ENCODE measurements at places on chromosomes 6 and 20.
A peak's percentile ranks its signal among the peaks of the same experiment; 100 is the strongest.

GRCh38 chr20:32832664-32833063, 12.9 kb downstream of the MAPRE1 start:
- DNase-seq = no peak

GRCh38 chr6:81625216-81625615, 127.3 kb downstream of the TENT5A start:
- DNase-seq = no peak

- no peak for DNase-seq
Measured at GRCh38 chr6:34005901-34006531, 139.9 kb downstream of the GRM4 start.

DNA sequence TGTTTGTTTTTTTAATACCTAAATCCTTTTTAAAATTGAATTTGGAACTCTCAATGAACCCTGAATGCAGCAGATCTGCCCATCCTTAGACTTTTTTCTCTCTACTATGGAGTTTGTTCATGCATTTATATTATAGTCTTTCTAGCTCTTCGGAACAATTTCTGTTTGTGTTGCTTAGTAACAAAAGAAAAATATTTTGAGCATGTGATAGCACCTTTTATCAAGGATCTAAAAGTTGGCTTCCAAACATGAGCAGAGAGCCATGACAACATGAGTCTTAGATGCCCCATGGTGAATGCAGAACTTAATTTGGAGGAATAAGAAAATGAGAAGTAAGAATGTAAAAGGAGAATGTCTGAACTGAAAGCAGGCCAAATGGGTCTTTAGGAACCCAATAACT, 133.7 kb downstream of the EDN1 start:
- DNase-seq = no peak

- DNase-seq = no peak
Measured at GRCh38 chr20:40173872-40174271, 515.2 kb downstream of the MAFB start.

GRCh38 chr6:122887941-122888340, 98.9 kb downstream of the SMPDL3A start:
- DNase-seq = no peak

DNA sequence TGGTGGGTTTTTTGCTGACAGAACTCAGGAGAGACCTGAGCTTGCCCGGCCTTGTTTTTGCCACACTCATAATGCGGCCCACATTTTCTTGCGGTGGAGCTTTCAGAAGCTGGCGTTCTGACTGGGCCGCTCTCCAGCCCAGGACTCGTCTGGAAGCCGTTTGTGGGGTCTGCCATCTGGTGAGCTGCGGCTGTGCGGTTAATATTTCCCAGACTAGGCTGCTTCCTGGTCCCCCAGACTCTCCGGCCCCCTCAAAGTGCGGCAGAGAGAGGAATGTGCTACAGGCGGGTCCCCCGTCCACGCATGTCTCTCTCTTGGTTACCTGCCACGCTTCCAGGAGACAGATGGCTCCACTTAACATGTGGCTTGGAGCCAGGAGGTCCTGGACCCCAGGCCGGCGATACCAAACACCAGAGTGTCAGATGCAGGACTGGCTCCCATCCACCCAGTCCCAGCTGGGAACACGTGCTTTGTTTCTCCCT, 128.9 kb upstream of the PMEPA1 start:
- DNase-seq = peak; percentile 52

DNA sequence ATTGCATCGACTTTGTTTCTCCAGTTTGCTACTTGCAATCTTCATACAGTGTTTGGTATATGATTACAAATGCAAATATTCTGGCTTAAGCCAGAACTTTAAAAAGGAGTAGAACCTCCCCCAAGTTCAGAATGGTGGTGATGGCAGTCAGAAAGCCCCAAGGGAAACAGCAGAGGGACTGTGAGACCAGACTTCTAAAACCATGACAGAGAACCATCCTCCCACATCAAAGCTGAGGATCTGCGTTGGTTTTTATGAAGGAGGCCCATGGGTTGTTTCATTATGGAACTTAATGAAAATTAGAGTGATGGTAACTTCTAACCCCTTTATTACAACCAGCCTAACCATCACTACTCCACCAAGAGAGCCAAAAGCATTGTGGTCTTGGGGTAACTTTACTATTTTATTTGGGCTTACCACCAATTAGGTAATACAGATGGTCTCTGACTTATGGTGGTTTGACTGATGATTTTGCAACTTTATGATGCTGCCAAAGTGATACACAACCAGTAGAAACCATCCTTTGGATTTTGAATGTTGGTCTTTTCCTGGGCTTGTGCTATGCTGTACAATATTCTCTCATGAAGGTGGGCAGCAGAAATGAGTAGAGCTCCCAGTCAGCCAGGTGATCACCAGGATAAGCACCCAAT, 10.9 kb upstream of the MRS2 start:
- no peak for DNase-seq

- no peak for DNase-seq
Measured at GRCh38 chr6:167501831-167502385, 177.0 kb downstream of the TTLL2 start.

GRCh38 chr20:1462834-1463233, 3.8 kb downstream of the NSFL1C start:
- DNase-seq = no peak

DNA sequence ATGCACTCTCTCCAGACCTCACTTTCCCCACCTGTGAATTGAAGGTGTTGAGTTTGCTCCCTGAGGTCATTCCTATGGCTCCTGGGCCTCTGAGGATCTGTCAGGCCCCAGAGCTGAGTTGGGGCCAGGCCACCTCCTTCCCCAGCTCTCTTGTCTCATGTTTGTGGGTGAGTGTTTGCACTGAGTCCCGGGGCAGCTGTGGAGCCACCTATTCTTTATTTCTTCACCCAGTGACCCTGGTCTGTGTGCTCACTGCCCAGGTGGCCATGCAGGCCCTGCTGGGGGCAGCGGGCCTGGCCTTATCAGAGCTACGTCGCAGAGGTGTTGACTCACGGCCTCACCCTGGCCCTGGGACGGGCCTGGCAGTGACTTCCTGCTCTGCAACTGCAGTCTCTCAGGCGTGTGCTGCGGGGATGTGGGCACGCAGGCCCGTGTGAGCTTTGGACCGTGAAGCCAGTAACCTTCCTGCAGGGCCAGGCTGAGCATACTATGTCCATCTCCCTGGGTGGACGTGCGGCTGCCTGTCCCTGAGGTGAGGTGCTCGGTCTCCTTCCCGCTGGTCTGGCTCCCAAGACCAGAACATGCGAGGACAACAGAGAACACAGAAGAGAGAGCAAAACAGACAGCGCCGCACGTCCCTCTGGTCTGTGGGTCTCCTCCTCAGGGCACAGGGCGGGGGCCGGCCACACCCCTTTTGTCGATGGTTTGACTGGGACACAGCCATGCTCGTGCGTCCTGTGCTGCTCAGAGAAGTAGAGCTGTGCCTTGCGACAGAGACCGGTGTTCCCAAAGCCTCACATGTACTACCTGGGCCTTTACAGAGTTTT, 12.1 kb downstream of the TMEM181 start:
- DNase-seq = no peak

GRCh38 chr6:166751051-166751595, 124.1 kb upstream of the RPS6KA2 start:
- DNase-seq = no peak

GRCh38 chr6:98971303-98971702, 23.6 kb upstream of the FBXL4 start:
- no peak for DNase-seq

DNA sequence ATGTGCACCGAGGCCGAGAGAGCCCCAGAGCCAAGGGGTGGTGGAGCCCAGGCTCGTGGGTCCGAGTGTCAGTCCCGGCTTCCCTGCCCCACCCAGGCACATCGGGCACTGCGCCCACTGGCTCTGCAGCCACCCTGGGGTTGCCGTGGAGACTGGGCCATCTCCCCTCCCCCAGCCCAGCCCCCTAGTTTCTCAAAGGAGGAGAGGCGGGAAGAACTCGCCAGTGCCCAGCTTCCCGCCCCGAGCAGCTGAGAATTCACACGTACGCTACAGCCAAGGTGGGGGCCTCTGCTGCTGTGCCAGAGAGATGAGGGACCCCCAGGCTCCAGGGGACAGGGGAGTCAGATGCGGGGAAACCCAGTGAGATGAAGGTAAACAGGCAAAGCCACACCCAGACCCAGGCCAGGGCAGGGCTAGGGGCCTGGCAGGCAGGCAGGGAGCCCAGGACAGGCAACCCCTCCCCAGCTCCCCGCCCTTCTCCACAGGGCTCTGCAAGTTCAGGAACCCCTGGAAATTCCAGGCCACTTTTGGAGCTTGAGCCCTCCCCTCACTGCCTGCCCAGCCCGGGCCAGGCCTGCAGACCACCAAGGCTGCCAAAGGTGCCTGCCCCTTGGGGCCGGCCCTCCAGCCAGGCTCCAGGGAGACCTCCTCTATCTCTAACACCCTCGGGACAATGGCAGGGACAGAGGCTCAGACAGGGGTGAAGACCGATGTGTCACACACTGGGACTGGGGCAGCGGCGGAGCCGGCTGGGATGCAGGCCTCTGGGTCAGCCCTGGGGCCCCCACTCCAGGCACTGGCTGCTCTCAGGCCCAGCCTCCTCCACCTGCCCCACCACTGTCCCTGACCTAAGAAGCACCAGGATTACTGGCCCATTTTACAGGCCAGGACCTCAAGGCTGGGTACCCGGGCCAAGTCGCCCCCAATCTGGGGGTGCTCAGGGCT, 6.0 kb downstream of the LAMA5 start:
- DNase-seq = no peak

DNA sequence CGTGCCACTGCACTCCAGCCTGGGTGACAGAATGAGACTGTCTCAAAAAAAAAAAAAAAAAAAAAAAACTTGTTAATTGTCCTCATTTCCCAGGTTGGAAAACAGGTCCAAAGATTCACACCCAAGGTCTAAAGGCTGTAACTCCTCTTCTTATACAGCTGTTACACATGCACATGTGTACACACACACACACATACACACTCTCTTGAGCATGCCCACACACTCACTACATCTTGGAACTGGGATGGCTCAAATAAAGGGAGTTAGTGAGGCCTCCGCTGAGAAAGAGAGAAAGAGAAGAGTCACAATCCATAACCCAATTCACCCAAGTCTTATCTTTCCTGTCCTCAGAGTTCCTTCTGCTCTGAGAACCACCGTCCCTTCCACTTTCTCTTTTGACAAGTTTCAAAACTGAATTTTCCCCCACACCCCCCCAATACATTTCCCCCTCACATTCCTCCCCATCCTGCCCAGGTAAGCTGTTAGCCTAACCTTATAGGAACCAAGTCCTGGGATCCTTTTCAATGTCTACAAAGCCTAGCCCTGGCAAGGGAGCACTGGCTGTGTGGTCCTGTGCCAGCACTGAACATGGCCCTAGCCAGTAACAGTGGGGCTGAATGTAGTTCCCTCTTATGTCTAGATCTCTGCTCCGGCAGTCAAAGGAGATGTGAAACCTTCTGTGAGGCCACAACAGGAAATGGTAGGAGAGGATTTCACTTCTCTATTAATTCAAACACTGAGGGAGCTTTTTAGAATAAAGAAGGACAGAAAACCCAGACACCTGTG, 3.2 kb upstream of the HLA-DMB start:
- DNase-seq = no peak

- DNase-seq = no peak
Measured at GRCh38 chr6:155162682-155163081, 101.1 kb upstream of the CLDN20 start.

DNA sequence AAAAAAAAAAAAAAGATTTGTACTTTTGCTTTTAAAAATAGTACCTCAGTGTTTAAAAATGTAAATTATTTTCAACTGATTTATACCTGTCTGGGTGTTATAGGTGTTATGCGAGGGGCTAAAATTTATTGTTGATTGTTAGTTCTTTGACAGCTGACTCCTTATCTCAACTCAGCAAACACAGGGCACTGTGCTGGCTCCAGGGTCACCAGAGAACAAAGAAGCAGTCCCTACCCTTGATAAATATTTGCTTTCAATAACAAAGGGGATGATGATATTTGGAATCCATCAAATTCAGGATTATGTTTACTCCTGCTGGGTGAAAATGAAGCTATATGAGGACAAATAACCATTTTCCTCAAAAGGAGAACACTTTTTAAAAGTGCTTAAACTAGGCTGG, 34.2 kb upstream of the KAT14 start:
- no peak for DNase-seq

DNA sequence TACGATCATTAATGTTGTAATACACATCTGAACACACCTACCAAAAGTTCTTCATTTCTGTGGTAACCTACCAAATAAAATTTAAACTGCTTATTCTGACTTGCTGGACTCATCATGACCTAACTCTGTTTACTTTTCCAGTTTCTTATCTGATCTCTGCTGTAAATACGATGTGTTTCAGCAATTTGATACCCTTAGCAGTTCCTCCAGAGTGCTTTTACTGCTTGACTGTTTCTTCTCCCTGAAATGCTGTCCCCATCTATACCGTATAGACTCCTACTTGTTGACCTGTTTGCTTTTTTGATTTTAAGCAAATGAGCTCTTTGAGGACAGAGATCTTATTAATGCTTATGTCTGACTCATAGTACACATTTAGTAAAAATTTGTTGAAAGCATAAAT, 119.5 kb downstream of the SCAF8 start:
- DNase-seq = no peak

- no peak for DNase-seq
Measured at GRCh38 chr6:67121115-67121514, 1414.1 kb upstream of the EYS start.

DNA sequence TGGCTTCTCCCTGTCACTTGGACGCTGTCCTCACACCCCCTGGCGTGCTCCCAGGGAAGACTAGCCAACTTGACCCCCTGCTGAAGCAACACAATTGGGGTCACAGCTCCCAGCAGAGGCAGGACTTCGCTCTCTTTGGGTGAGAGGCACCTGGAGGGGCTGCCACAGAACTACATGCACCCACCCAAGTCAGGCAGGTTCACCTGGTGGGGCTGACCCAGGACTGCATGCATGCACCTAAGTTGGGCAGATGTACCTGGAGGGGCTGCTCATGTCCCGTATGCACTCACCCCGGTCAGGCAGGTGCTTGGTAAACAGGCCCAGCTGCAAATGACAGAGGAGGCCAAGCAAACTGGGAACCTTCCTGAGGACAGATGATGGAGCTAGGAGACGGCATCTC, 154.3 kb upstream of the RPS6KA2 start:
- no peak for DNase-seq

DNA sequence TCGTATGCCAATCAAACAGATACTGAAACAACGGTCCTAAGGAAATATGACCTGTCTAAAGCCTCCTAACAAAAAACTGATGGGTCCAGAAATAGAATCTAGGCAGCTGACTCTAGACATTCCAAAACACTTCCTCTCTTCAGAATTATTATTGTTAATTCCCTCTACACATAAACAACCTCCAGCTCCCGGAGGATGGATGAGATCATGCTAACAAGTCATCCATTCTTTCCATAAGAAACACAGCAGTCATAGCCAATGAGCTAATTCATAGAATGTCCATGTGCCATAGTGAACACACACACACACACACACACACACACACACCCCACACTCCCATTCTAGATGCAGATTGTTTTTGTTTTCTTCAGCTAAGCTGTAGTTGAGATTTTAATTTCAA, 44.3 kb downstream of the HDGFL1 start:
- peak; percentile 54 for DNase-seq

- DNase-seq = no peak
Measured at GRCh38 chr6:114119056-114119455, 148.1 kb upstream of the HDAC2 start.

GRCh38 chr6:74597840-74598239, 608.0 kb downstream of the COL12A1 start:
- no peak for DNase-seq

Data from AG08395 (cell line).